ENCODE measurements at places on chromosomes 5 and 9.

DNA sequence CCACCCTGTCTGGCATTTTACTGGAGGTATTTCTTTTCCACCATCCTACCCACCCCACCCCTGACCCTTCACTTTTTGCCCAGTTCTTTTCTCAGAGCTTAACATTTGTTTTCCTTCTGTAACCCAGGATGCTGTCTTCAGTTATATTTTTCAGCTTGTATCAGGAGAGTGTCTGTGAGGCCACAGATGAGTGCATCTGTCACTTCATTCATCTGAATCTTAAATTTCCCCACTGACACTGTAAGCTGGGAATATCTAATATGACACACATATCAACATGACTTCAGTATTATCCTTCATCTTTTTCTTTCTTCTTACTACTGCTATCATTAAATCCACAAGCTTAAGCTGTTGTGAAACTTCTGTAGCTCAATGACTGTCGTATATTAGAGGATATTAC lies 4.9 kb downstream of the MARCHF3 start:
- no peak for DNase-seq

- no peak for DNase-seq
Measured at GRCh38 chr5:176542596-176543427, 5.6 kb upstream of the RNF44 start.

DNA sequence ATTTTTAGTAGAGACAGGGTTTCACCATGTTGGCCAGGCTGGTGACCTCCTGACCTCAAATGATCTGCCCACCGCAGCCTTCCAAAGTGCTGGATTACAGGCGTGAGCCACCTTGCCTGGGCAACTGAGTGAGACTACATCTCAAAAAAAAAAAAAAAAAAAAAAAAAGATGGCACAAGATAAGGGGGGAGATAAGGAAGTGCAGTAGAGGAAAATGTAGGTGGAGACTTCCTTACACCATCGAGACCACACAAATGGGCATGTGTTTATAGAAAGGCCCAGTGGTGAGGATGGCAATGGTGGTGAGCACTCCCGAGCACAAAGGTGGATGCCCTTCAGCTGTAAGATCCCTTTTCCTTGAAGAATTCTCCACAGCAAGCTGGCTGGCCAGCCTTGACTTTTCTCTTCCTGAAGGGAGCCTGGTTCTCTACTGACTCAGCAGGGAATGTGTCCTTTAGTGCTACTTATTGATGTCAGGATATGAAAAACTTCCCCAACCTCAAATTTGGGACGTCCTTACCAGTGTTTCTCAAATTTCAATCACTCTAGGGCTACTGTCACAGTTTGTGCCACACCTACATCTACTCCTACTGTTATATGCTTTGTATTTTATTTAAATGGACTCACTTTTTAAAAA lies 28.2 kb downstream of the ERGIC1 start:
- DNase-seq, result no peak

GRCh38 chr5:14869233-14869632 lies 2.3 kb downstream of the ANKH start:
- no peak for DNase-seq

DNA sequence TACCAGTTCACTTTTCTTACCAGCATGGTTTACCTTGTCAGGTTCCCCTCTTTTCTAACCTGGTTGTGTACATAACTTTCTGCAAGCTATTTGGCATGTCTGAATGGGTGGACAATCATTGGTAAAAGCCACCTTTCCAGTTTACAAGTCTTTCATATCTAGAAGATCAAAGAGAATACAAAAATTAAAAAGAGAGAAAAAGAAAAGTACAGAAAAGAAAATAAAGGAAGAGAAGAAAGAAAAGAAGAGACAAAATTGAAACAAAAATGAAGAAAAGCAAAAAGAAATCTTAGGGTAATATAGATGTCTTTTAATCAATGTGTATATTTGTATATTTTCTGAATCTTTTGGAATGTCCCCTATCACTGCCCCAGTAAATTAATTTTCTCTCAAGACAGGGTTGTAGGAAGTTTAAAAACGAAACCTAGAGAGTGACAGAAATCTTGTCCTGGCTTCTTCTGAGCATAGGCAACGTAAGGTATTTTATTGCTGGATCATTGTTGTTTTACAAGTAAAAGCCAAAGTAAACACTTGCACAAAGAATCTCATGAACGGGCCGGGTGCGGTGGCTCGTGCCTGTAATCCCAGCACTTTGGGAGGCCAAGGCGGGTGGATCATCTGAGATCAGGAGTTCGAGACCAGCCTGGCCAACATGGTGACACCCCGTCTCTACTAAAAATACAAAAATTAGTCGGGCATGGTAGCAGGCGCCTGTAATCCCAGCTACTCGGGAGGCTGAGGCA lies 98.7 kb upstream of the IFNE start:
- DNase-seq, result no peak

DNA sequence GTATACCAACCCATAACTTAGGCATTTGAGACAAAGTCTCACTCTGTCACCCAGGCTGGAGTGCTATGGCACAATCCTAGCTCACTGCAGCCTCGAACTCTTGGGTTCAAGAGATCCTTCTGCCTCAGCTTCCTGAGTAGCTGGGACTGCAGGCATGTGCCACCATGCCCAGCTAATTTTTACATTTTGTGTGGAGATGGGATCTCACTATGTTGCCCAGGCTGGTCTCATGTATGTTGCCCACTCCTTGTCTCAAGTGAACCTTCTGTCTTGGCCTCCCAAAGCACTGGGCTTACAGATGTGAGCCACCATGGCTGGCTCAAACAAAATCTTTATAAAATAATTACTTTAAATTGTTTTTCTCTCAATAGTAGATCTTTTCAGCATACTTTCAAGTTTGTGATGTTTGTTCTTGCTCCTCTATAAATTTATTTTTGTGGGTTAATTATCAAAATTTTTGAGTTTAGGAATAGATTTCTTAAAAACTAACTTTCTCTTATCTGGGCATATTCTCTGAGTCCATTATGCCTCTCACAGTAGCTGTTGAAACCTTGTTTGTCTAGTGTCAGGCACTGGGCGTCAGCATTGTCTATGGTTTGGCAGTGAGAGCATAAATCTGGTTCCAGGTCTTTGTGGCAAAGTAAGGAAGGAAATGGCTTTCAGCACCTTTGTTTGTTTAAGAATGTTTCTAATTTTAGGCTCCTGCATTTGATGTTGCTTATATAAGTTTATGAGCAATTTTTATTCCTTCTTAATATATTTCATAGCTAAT lies 38.7 kb downstream of the NLN start:
- DNase-seq, result peak; percentile 45

DNA sequence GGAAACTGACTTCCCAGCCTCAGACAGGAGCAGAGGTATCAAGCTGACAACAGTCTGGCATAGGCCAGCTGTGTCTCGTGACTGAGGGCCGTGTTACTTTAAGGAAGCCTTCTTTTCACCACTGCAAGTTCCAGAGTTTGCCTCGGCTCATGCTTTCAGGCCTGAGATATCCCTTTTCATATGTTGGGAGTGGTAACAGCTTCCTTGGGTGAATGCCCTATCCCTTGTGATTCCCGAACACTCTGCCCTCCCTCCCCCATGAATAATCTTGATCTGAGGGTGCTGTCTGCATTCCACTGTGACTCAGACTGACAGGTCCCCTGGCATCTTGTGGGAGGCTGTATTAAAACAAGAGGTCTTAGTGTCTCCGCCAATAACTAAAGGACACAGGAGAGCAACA lies 49.7 kb upstream of the ARL15 start:
- no peak for DNase-seq

DNA sequence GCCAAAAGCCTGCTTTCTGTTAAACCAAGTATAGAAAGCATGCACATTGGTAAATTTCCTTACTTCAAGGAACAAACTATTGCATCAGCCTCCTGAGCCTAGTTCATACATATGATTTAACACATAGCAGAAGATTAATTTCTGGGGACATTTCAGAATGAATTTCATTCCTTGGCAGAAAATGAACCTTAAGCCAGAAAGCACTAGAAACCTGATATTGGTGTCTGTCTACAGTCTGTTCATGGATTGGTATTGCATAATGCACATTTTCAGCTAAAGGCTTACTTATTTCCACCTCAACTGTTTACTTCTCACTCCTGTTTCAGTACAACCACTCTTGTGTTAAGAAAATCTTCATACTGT lies 1471.8 kb upstream of the NUDT12 start:
- DNase-seq, result no peak

DNA sequence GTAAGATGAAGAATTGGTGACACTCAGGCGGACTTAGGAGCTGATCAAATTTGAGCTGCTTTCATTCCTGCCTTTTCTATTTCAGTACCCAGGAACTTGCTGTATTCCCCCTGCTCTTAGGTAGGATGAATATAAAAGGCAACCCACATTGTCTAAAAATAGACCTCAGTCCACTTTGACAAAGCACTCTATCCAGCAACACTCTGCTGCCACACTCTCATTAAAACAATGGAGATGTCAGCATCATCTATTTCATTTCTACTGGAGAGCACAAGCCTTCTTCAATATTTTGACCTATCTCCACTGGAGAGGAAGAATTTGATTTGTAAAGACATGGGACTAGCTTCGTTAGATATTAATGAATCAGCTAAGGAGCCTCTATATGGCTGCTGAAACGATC lies 468.4 kb downstream of the PTPRD start:
- no peak for DNase-seq

DNA sequence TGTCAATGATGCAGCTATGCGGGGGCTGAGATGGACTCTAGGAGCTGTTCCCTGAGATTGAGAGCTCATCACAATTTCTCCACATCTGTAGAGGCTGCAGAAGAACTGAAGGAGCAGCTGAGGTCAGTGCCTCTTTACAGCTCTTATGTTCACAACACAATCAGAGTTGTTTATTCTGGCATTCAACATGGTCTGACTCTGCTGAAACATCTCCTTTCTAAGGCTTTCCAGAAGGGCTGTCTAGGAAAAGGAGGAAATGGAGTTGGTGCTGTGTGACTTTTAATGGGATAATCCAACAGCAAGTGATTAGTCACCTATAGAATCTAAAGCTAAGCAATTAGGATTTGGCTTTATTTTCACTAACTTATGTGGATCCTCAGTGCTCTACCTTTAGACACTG lies 6.0 kb downstream of the POU5F2 start:
- DNase-seq, result no peak

DNA sequence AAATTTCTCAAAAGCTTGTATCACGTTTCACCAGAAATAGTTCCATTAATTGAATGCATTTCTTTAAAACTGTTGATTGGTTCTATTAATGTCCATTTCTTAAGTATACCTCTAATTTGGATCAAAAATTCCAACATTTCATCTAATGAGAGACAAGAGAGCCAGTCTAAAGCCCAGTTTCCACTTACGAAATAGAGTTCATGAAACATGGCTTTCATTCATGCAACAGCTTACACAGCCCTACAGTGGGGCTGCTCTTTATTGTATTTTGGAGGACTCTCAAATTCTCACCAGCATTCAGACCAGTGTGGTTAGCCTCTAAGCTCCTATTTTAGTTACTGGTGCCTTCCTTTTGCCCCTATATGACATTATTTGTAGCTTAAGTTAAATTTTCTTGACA lies 566.9 kb upstream of the RGMB start:
- no peak for DNase-seq

Measured in activated T-cell treated with anti-CD3 and anti-CD28 coated beads, Interleukin-2, amount 50 U/mL, for 4 hours (primary cell).